M059J (cell line): ENCODE measurements at places on chromosomes 4 and X. TPM values are rescaled to one million over a fixed set of nuclear protein-coding genes. Genes with fewer than 3 reads are reported as not detected.

The F8A2 gene
- not detected in 2 replicates for total RNA-seq

The RTL5 gene
- total RNA-seq, result 0.12 and 0.39 TPM in 2 replicates

The TEX13D gene
- total RNA-seq, result not detected in 2 replicates

DNA sequence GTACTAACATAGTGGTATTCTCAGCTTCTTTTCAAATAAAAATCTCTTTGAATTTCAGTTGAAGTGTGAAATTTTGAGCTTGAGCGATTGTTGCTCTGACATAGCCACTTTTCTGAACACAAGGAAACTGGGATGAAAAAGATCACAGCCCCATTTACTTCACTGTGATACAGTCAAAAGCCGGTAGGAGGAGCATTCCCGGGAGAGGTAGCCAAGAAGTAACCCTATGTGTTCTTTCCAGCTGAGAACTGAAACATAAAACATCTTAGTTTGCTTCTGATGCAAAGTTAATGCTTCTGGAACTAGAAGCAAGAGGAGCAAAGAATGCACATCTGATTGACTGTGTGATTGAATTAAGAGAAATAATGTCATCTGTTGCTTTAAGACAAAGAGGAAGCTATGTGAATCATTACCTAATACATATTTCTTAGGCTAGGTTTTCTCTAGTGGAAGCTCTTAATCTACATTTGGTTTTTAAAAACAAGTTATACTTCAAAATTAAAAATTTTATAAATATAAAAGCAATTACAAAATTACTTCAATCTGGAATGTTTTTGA, 88.3 kb upstream of the UNC5C start:
- peak; percentile 1 for DNase-seq

GRCh38 chr4:20326977-20327376, 75.3 kb downstream of the SLIT2 start:
- no peak for DNase-seq

GRCh38 chr4:15544248-15544729, 74.6 kb downstream of the CC2D2A start:
- no peak for DNase-seq

DNA sequence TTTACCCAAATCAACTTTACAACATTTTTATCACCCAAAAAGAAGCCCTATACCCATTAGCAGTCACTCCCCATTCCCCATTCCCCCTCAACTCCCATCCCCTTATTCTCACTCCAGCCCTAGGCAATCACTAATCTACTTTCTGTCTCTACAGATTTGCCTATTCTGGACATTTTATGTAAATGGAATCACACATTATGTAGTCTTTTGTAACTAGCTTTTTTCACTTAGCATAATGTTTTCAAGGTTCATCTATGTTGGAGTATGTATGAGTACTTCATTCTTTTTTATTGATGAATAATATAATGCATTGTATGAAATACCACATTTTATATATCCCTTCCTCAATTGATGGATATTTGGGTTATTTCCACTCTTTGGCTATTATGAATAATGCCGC, 36.1 kb upstream of the HERC5 start:
- no peak for DNase-seq
